ENCODE measurements at places on chromosomes 13 and 19.

DNA sequence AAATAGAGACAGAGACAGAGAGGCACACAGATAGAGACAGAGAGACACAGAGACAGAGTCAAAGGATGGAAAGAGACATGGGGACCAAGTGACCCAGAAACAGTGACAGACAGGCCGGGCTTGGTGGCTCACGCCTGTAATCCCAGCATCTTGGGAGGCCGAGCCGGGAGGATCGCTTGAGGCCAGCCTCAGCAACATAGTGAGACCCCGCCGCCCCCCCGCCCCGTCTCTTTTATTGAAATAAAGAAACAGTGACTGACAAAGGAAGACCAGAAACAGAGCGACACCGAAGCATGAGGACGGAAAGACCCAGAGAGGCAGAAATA, 848 bp upstream of the NECTIN2 start:
- DNase-seq, result no peak

- no peak for DNase-seq
These were observed 3.8 kb downstream of the INTS6 start for GRCh38 chr13:51449018-51449417.

DNA sequence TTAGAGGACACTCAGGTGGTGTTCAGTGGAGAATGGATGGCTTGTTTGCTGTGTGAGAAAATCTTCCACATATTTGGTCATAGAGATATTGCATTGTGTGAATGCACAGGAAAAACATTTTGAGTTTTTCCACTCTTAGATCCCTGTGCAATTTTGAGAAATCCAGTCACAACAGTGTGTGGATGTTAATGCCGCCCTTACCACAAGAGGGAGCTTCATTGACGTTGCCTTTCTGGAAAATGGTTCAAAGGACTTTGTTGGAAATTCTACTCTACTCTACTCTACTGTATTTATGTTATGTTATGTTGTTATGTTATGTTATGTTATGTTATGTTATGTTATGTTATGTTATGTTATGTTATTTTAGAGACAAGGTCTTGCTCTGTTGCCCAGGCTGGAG, 13.4 kb downstream of the ZNF20 start:
- DNase-seq, result no peak

DNA sequence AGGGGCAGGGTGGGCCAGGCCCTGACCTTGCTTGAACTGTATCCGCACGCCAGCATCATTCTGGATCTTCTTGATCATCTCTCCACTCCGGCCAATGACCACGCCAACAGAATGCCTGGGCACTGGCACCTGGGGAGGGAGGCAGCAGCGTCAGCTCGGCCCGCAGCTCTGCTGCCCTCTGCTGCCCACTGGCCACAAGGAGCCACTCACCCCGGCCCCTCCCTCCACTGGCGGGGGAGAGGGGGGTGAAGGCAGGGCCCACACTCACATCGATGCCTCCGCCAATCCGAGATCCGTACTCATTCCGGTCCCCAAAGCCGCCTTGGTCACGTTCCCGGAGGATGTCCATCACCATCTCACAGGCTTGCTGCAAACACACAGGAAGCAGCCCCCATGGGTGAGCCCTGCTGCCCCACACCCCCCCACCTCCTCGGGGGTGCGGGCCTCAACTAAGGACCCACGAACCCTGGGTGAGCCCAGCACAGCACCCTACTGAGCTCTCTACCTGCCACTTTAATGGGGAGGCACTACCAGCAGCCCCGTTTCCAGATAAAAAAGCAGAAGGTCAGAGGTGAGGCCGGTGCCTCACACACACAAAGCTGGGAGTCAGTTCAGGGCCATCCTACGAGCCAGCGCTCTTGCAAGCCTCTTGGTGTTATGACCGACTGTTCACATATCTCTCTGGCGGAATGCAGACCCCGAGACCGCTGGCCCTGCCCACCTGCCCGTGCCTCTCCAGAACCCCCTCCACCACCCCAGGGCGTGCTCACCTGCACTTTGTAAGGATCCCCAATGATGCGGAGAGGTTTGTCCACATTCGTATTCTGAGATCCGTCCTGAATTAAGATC, 6.7 kb downstream of the KHSRP start:
- DNase-seq, result no peak

DNA sequence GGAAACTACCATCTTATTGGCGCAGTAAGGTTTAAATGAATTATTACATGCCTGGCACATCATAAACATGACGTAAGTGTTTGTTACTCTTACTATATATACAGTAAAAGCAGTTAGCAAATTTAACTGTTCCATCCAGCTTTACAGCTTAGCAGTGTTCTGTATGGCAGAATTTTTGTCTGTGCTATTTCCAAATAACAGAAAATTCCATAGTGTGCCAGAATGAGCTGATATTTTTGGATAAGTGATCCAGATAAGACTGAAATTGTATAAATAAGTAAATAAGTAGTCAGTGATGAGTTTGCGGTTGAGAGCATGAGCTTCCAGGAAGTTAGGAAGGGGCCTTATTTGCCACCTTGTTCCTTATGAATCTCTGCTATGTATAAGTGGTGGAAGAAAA, 236.5 kb upstream of the SLC10A2 start:
- no peak for DNase-seq

GRCh38 chr13:95650696-95651095, 6.2 kb upstream of the DZIP1 start:
- DNase-seq, result no peak

- DNase-seq, result no peak
These were observed 49.0 kb upstream of the C13orf46 start for GRCh38 chr13:114022876-114023275.

DNA sequence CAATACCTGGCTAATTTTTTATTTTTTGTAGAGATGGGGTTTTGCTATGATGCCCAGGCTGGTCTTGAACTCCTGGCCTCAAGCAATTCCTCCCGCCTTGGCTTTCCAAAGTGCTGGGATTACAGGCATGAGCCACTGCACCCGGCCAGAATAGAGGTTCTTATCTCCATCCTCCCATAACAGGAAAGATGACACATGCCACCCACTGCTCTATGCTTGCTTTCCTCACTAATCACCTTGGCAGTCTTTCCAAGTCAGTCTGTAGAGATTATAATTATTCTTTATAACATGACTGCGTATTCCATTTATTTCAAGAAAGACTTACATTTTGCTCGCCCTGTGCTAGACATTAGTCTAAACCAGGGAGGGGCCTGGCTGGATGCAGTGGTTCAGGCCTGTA, 6.7 kb downstream of the VAV1 start:
- no peak for DNase-seq

DNA sequence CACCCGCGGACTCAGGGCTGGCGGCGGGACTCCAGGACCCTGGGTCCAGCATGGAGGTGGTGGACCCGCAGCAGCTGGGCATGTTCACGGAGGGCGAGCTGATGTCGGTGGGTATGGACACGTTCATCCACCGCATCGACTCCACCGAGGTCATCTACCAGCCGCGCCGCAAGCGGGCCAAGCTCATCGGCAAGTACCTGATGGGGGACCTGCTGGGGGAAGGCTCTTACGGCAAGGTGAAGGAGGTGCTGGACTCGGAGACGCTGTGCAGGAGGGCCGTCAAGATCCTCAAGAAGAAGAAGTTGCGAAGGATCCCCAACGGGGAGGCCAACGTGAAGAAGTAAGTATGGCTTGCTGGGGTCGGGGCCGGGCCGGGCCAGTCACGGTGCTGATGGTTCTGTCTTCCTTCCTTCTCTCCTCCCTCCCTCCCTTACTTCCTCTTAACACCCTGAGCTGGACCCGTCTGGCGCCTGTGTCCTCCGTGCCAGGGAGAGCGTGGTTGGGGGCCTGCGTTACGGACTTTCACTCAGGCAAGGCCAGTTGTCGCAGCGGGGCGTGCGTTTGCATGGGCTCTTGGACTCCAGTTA, 1.4 kb downstream of the STK11 start:
- no peak for DNase-seq

DNA sequence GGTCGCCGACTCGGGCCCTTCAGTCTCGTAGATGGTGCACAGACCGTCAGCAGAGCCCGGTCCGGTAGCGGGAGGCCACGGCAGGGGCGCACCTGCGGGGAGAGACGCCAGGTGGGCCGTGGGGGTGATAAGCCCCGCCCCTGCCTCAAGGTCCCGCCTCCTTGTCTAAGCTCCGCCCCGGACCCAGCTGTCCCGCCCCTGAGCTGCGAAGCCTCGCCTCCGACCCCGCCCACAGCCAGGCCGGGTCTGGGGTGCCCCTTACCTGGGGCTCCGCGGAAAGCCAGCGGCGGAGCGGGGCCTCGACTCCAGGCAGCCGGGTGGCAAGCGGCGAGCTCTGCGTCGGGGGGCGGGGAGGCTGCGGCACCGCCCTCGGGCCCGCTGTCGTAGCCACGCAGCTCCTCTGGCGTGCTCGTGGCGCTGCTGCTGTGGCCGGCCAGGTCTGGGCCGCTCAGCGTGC, 4.7 kb downstream of the PRR36 start:
- DNase-seq, result peak; percentile 65

DNA sequence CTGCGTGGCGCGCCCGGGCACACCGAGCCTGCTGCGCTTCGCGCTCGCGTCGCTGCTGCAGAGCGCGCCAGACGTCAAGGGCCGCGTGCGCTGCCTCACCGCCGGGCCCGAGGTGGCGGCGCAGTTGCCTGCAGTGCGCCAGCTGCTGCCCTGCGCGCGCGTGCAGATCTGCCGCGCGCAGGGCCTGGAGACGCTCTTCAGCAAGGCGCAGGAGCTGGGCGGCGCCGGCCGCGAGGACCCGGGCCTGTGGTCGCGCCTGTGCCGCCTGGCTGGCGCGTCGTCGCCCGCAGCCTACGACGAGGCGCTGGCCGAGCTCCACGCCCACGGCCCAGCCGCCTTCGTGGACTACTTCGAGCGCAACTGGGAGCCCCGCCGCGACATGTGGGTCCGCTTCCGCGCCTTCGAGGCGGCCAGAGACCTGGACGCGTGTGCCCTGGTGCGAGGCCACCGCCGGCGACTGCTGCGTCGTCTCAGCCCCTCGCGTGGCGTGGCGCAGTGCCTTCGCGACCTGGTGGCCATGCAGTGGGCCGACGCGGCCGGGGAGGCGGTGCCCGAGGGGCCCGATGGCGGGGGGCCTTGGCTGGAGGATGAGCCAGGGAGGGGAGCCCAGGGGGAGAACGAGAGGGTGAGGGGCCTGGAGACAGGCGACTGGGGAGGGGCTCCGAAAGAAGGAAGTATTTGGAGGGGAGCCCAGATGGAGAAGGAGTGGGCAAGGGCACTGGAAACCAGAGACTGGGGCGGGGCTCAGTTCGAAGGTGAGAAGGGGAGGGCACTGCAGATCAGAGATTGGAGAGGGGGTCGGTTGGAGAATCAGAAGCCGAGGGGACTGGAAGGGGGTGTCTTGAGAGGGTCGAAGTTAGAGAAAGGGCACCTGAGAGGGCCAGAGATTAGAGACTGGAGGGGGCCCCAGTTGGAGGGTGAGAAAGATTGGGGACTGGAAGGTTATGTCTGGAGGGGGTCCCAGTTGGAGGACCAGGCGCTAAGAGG, 24.7 kb downstream of the ZSWIM9 start:
- DNase-seq, result no peak

DNA sequence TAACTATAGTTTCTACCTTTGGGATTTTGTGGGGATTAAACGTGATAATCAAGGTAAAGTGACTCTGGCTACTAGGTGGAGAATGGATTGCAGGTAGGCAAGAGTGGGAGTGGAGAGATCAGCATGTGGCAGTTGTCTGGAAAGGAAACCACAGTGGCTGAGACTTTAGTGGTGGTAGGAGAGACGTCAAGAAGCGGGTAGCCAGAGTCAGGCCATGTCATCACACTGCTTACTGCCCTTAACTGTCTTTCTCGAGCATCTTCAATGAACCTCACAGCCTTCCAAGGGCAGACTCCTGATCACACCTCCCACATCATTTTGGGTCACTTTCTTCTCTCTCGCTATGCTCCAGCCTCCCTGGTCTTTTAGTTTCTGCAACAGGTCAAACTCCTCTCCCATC, 28.6 kb upstream of the MBNL2 start:
- no peak for DNase-seq

GRCh38 chr13:30968846-30969245, 36.4 kb downstream of the TEX26 start:
- DNase-seq, result no peak

DNA sequence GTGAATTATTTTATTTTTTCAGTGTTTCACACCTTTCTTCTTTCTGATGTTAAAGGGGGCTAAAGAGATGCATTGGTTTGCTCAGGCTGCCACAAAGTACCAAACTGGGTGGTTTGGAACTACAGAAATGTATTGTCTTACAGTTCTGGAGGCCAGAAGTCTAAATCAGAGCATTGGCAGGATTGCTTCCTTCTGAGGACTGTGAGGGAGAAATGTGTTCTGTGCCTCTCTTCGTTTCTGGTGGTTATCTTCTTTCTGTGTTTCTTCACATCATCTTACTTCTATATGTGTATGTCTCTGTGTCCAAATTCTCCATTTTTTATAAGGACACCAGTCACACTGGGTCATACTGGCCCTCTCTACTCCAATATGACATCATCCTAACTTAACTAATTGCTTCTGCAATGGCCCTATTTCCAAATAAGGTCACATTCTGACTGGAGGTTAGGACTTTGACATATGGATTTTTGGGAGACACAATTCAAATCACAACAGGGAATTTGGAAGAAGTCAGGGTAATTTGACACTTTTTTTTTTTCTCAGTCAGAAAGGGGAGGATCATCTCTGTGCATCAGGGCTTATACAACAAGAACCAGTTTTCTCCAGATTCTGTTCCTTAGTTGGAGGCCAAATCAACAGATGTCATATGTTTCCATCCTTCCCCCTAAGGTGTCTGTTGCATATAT, 188.2 kb downstream of the KCNRG start:
- DNase-seq, result no peak

GRCh38 chr13:95552539-95553441, at the start of gene CLDN10:
CLDN10 (plus strand) TSS chr13:95552720; CDS start chr13:95552754, 34 bp downstream.
- no peak for DNase-seq

- DNase-seq, result no peak
These were observed at the start of gene TMEM190 for GRCh38 chr19:55376241-55376933. TMEM190 (plus strand) TSS chr19:55376826; CDS start chr19:55376854, 28 bp downstream.

DNA sequence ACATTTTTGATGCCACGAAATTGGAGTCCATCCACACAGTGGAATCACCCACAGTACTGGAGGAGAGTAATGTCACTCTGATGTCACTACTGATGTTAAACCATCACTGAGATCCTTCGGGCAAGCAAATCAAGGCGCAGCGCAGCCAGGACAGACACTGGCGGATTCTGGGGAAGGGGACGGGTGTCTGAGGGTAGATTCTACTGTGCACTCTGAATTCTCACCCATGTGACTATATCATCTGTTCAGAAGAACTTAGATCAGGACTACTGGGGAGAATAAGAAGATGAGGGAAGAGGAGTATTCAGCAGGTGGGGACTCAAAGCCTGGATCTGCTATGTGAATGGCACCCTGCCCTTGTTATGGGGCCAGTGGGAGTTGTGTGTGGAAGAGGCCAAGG, 12.6 kb upstream of the SIGLEC6 start:
- DNase-seq, result no peak

GRCh38 chr19:34409189-34410164, 5.3 kb downstream of the PDCD2L start:
- no peak for DNase-seq

DNA sequence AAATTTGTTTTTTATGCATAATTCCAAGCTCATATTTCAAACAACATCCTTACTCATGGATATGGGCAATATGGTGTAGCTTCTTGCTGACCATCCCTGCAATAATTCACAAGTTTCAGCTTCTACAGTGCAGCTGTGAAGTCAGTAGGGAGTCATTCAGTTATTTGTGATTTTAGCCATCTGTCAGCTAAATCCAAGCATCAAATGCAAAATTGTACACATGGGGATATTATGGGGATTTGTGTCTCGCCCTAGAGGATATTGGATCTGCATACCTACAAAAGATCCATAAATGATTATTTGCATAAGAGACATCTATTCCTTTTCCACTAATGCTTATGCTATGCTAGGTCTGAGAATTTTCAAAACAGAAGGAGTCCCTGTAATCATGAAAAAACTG, 217.9 kb upstream of the SLITRK5 start:
- no peak for DNase-seq
